Left lung (tissue), 14 donors: ENCODE measurements at places on chromosomes 6 and 20.

- H3K27me3 ChIP-seq, result no peaks in the 10 kb centered on the region
- no peaks in the 10 kb centered on the region for H3K36me3 ChIP-seq
- no peak overlapping the region for H3K4me3 ChIP-seq
- no peak for DNase-seq
- H3K27ac ChIP-seq, result no peak overlapping the region
Measured at GRCh38 chr6:142045380-142046278, 87.1 kb upstream of the GJE1 start.

DNA sequence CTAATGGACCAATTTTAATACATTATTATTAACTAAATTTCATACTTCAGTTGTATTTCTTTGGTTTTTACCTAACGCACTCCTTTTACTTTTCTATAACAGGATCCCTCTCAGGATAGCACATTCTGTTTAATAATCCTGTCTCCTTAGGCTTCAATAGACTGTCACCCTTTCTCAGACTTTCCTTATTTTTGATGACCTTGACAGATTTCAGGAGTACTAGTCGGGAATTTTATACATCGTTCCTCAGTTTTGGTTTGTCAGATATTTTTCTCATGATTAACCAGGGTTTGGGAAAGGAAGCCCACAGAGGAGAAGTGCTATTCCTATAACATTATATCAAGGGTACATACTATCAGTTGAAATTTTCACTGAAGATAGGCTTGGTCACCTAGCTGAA, 768.0 kb upstream of the GJE1 start:
- no peaks in the 10 kb centered on the region for H3K4me1 ChIP-seq
- H3K36me3 ChIP-seq, result no peaks in the 10 kb centered on the region
- DNase-seq, result no peak
- no peak overlapping the region for H3K27ac ChIP-seq

DNA sequence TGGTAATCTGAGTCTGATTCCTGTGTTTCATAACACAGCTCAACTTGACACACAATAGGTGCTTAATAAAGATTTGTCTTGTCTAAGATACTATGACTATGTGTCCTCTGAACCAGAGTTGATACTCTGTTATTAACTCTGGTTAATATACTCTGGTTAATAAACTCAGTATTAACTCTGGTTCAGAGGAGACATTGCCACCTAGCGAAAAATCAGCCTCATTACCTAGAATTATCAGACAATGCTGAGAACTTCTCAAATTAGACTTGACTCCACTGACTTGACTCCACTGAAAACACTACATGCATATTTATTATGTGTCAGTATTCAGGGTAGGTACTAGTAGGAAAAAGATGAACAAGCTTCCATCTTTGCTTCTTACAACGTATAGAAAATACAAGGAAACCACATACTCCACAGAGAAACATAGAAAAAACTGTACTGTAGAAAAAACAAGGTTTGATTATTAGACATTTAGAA, 73.9 kb downstream of the AHI1 start:
- no peaks in the 10 kb centered on the region for H3K4me1 ChIP-seq
- no peaks in the 10 kb centered on the region for H3K36me3 ChIP-seq
- H3K4me3 ChIP-seq, result no peak overlapping the region
- peak; percentile 8 for DNase-seq

DNA sequence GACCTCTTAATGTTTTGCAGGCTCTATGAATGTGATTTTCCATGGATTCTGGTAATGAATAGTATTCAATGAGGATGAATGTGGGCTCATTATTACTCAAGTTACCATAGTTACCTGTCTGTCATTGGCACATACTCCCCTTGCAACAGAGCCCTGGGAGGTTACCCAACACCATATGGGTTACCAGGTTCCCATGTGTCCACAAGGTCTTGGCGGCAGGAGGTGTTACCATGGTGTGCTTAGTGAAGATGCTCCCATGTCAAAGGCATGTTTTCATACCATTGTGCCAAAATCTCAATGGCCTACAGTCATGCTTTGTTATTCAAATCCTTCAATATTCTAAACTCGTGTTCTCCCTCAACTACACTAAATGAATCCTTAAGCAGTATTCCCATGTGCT, 232.5 kb downstream of the HDGFL1 start:
- DNase-seq, result no peak
- no peaks in the 10 kb centered on the region for H3K4me1 ChIP-seq
- H3K36me3 ChIP-seq, result no peaks in the 10 kb centered on the region
- H3K27me3 ChIP-seq, result no peaks in the 10 kb centered on the region
- H3K4me3 ChIP-seq, result no peak overlapping the region

- H3K27ac ChIP-seq, result no peak overlapping the region
- DNase-seq, result no peak
- H3K27me3 ChIP-seq, result no peaks in the 10 kb centered on the region
- H3K36me3 ChIP-seq, result no peaks in the 10 kb centered on the region
- H3K4me1 ChIP-seq, result no peaks in the 10 kb centered on the region
- H3K4me3 ChIP-seq, result no peak overlapping the region
Measured at GRCh38 chr6:21459641-21460040, 133.9 kb upstream of the SOX4 start.

- no peak overlapping the region for H3K27ac ChIP-seq
- H3K4me3 ChIP-seq, result no peak overlapping the region
- no peaks in the 10 kb centered on the region for H3K36me3 ChIP-seq
- no peaks in the 10 kb centered on the region for H3K4me1 ChIP-seq
Measured at GRCh38 chr6:155014670-155015300, 19.7 kb downstream of the TIAM2 start.

- H3K27me3 ChIP-seq, result no peaks in the 10 kb centered on the region
- no peak overlapping the region for H3K4me3 ChIP-seq
- H3K36me3 ChIP-seq, result no peaks in the 10 kb centered on the region
- no peak for DNase-seq
- peaks cover 20% of the 10 kb centered on the region for H3K4me1 ChIP-seq
Measured at GRCh38 chr6:26575494-26575939, 21.2 kb upstream of the ABT1 start.

GRCh38 chr6:106730264-106730663, 100.9 kb downstream of the QRSL1 start:
- H3K4me1 ChIP-seq, result no peaks in the 10 kb centered on the region
- H3K27ac ChIP-seq, result no peak overlapping the region
- no peaks in the 10 kb centered on the region for H3K27me3 ChIP-seq
- no peaks in the 10 kb centered on the region for H3K36me3 ChIP-seq
- H3K4me3 ChIP-seq, result no peak overlapping the region

DNA sequence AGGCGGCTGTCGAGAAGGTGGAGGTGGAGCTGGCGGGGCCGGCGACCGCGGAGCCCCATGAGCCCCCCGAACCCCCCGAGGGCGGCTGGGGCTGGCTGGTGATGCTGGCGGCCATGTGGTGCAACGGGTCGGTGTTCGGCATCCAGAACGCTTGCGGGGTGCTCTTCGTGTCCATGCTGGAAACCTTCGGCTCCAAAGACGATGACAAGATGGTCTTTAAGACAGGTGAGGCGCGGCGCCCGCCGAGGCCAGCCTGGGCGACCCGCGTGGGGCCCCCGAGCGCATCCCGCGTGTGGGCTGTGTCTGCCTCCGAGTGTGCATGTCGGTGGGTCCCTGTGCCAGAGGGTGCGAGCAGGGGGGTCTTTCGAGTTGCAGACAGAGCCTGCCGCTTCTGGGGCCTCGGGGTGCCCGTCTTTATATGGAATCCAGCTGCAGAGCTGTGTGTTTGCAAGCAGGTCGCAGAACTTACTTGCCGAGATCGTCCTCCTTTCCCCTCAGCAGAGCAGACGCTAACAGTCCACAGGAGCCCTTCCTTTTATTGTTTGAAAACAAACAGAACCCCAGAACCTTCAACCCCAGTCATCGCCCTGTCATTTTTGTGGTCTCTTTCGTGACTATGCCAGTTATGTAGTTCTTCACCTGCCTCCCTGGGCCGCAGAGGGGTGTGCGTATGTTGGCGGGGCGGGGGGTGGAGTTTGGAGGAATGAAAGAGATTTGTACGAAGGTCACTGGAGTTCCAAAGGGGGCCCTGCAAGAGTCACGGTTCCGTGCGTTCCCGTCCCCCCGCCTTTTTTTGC, 766 bp downstream of the SLC16A10 start:
- no peaks in the 10 kb centered on the region for H3K36me3 ChIP-seq
- peak overlapping the region; percentile 42 for H3K4me3 ChIP-seq
- no peak for DNase-seq
- no peak overlapping the region for H3K27ac ChIP-seq

- H3K4me3 ChIP-seq, result no peak overlapping the region
- no peak for DNase-seq
- peaks cover 67% of the 10 kb centered on the region for H3K36me3 ChIP-seq
- H3K27me3 ChIP-seq, result no peaks in the 10 kb centered on the region
- H3K27ac ChIP-seq, result no peak overlapping the region
Measured at GRCh38 chr20:21380711-21381110, 16.6 kb downstream of the NKX2-4 start.

GRCh38 chr6:157760589-157761330, 62.3 kb upstream of the SNX9 start:
- H3K36me3 ChIP-seq, result no peaks in the 10 kb centered on the region
- H3K27ac ChIP-seq, result peak overlapping the region; percentile 53
- no peak overlapping the region for H3K4me3 ChIP-seq
- no peaks in the 10 kb centered on the region for H3K27me3 ChIP-seq
- DNase-seq, result no peak
- peaks cover 24% of the 10 kb centered on the region for H3K4me1 ChIP-seq

- H3K27ac ChIP-seq, result peak overlapping the region; percentile 86
- H3K36me3 ChIP-seq, result no peaks in the 10 kb centered on the region
- H3K4me1 ChIP-seq, result no peaks in the 10 kb centered on the region
- peak overlapping the region; percentile 57 for H3K4me3 ChIP-seq
- peak; percentile 40 for DNase-seq
- H3K27me3 ChIP-seq, result no peaks in the 10 kb centered on the region
Measured at GRCh38 chr6:20400456-20401204, 1.0 kb upstream of the E2F3 start.

DNA sequence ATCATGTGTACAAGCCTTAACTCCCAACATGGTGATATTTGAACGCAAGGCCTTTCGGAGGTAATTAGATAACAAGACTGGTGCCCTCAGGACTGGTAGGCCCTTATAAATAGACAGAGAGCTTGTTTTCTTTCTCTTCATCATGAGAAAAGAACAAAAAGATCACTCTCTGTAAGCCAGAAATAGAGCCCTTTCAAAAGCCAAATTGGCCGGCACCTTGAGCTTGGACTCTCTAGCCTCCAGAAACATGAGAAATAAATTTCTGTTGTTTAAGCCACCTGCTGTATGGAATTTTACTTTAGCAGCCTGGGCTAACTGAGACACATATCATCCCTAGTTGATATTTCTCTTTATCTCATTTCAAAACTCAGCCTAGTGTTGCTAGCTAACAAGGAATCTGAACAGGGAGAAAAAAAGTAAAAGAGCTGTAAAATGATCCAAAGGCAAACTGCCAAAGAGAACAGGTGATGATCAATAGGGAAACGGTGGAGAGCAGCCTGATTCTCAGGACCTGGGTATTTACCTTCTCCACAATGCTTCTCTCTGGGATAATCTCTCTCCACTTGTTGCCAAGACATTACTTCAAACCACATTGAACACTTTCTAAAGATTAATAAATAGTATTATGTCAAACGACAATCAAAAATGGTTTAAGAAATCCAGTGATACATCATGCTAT, 6.1 kb downstream of the COL21A1 start:
- no peaks in the 10 kb centered on the region for H3K27me3 ChIP-seq
- H3K4me3 ChIP-seq, result no peak overlapping the region
- peaks cover 16% of the 10 kb centered on the region for H3K4me1 ChIP-seq
- no peaks in the 10 kb centered on the region for H3K36me3 ChIP-seq
- no peak for DNase-seq
- H3K27ac ChIP-seq, result no peak overlapping the region

- H3K4me3 ChIP-seq, result no peak overlapping the region
- no peaks in the 10 kb centered on the region for H3K27me3 ChIP-seq
- peaks cover 4% of the 10 kb centered on the region for H3K4me1 ChIP-seq
- no peak overlapping the region for H3K27ac ChIP-seq
- no peaks in the 10 kb centered on the region for H3K36me3 ChIP-seq
- DNase-seq, result no peak
Measured at GRCh38 chr6:73525546-73526330, 4.9 kb upstream of the EEF1A1 start.

GRCh38 chr6:166435574-166435973, 52.8 kb upstream of the MPC1 start:
- H3K27ac ChIP-seq, result no peak overlapping the region
- no peaks in the 10 kb centered on the region for H3K4me1 ChIP-seq
- no peaks in the 10 kb centered on the region for H3K36me3 ChIP-seq
- DNase-seq, result no peak
- no peak overlapping the region for H3K4me3 ChIP-seq

- DNase-seq, result peak; percentile 46
- no peaks in the 10 kb centered on the region for H3K4me1 ChIP-seq
- no peak overlapping the region for H3K4me3 ChIP-seq
- H3K27me3 ChIP-seq, result no peaks in the 10 kb centered on the region
Measured at GRCh38 chr6:164967102-164967501, 342.3 kb downstream of the C6orf118 start.

DNA sequence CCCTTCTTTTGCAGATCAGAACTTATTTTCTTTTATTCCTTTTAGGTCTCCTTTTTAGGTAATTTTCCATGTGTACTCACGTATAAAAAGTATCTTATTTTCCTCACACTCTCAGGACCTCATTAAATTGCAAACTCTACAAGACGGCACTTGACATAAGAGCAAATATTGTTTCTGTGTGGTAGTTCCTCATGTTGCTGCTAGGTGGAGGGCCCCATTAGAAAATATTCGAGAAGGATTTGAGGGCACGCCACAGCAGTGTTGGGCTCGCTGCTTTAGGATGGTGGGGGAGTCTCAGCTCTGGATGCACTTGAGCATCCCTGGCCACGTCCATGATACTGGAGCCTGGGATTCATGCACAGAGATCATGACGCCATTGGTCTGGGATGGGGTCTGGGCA, 64.9 kb upstream of the ZFP64 start:
- no peaks in the 10 kb centered on the region for H3K36me3 ChIP-seq
- H3K4me3 ChIP-seq, result no peak overlapping the region
- no peak overlapping the region for H3K27ac ChIP-seq
- no peak for DNase-seq
- no peaks in the 10 kb centered on the region for H3K27me3 ChIP-seq

DNA sequence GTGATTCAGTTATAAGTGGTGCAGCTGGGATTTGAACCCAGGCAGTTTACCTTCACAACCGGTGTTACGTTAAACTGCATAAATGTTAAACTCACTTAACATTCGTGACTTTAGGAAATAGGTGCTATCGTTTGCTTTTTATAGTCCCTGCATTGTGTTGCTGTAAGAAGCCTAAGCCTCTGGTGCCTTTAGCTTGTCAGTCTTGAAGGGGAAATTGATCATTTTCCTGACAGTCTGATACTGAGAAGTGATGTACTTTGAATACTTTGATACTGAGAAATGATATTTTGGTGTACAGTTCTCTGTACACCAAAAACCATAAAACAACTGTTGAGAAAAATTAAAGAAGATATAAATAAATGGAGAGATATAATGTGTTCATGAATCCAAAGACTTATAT, 52.5 kb upstream of the NEDD9 start:
- H3K36me3 ChIP-seq, result no peaks in the 10 kb centered on the region
- no peak for DNase-seq
- no peaks in the 10 kb centered on the region for H3K27me3 ChIP-seq
- no peak overlapping the region for H3K27ac ChIP-seq
- no peak overlapping the region for H3K4me3 ChIP-seq
